ENCODE measurements at places on chromosomes 7 and 10.

GRCh38 chr10:3465406-3465891, 292.9 kb upstream of the PITRM1 start:
- no peak for DNase-seq

GRCh38 chr7:50940621-50941020, 157.9 kb upstream of the GRB10 start:
- peak; percentile 22 for DNase-seq

DNA sequence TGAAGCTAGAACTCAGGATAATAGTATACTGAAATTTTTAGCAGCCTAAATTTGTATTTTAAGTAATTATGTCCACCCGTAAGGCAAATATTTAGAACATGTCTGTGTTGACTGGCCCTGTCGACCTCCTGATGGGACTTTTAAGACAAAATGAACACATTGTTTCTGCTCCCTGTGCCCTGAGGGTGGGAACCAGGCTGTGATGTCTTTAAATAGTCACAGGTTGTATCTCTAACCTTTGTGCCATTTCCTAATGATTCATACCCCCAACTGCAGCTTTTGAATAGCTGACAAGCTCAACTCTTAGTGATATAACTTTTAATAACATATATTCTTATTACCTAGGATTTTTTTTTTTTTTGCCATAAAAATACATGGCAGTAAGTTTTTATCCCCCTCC, 494.9 kb upstream of the AKR1E2 start:
- DNase-seq: no peak

GRCh38 chr7:115613836-115614235, 416.7 kb downstream of the TFEC start:
- no peak for DNase-seq

- no peak for DNase-seq
These were observed 93.5 kb upstream of the ZNF804B start for GRCh38 chr7:88665892-88666514.

DNA sequence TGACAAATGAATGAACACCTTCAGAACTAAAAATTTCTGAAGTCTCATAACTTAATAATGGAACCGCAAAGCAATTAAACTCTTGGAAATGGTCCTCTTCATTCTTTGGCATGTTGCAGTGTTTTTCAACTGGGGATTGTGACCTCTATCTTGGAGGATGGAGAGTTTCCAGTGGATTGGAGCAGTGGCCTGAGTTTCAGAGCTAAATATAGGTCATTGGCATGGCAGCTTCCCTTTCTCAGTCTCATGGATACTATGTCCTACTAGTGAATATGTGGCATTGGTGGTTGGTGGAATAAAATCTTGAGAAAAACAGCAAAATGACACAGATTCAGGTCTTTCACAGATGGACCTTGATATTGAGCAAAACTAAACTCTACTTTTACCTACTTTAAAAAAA, 24.1 kb upstream of the EPC1 start:
- no peak for DNase-seq

GRCh38 chr10:65940816-65941662, 984.8 kb upstream of the LRRTM3 start:
- no peak for DNase-seq

DNA sequence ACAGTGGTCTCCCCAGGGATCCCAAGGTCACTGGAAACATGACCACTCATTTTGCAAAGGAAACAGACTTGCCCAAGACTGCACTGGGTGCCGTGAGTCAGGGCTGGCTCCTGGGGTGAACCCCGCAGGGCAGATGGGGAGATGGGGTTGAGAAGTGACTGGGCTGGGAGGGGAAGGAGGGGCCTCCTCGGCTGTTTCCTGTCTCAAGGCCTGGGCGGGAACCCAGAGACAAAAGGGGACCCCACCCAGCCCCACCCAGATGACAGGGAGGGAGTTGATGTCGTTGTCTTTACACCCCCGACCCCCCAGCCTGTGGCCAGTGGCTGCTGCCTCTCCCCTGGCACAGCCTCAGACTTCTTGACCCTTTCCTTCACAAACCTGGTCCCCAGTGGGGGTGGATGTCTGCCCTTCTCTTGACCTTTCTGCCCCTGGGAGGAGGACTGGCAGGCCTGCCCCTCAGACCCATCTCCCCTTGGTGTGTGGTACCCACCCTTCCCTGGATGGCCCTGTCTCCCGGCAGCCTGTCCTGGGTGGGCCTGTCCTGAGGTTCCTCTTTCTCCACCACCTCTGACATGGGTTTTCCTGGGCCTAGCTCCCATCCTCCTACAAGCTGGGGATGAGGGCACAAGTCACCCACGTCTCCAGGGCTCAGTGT, 1.4 kb downstream of the MYO1G start:
- DNase-seq: no peak

GRCh38 chr7:44750921-44751571, 2.4 kb downstream of the ZMIZ2 start:
- DNase-seq: no peak

DNA sequence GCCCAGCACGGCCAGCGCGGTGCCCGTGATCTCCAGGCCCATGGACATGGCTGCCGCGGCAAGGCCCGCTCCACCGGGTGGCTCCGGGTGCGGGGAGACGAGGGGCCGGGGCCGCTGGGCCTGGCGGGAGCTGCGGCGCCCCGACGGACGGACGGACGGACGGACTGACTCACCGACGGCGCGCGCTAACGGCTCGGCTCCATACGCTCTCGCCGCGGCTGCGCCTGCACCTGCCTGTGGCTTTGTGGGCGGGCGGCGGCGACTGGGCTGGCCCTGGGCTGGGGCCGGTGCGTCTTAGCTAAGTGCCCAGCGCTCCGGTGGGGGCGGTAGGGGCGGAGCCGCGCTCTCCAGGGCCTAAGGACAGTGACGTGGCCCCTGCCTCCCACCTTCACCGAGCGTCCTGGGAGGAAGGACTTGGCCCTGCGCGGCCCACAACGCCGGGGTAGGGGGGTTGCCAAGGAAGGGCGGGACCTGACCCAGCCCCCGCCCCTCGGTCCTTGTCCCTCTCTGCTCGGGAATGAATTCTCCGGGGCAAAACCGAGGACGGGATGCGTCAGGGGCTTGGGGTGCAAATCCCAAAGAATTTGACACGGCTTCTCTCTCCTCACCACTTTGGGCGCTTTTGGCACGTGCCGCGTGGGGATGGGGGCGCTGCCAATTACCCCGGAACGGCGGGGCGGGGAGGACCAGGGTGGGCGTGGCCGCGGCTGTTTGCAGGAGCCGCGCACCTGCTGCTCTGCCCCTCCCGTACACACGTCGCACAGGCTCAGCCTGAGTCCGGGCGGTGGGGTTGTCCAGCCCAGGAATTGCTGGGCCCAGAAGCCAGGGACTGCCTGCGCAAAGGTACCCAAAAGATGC, at the start of gene CLDN3:
Gene CLDN3 (minus strand): TSS at position 269 of the 858 bp plus-strand sequence. CDS start 221 bp downstream, at position 48.
- DNase-seq: no peak

DNA sequence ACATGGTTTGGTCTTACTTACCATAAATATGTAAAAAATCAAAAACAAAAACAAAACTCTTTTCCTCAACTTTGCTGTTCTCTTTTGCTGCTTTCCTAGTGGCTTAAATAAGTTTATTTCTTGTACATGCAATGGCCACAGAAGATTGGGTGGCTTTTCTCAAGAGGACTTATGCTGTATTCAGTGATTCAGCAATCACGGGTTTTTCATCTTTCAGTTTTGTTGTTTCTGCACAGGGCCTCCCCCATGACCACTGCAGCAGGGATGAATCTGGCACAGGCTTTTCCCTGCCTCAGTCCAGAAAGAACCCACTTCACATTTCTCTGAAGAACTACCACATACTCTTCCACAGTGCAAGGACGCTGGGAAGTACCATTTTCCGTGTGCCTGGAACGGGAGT, 355.0 kb downstream of the RNLS start:
- DNase-seq: no peak

DNA sequence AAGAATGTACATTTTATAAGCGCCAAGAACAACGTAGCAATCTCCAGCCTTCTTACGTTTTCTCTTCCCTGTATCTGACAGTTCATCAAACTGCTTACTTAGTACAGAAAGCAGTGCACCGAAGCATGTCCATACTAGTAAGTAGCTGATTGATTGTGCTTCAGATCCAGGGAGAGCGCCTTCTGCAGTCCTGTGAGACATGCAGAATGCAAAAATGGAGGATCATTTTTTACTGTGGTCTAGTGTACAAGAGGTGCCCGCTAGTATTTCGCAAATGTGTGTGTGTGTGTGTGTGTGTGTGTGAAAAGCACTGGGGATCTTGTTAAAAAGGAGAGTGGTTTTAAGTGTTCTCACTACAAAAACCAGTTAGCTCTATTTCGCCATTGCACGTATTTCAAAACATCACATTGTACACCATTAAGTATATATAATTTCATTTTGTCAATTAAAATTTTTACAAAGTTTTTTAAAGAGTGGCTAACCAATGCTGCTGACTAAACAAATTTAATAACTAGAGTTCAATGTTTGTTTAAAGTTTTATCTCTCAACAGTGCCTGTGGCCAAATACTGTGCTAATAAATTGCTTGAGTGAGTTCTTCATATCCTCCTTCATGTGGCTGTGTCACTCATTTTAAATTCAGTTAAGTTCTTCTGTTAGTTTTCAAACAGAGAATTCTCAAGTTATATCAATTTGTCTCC, 99.6 kb downstream of the ZMYND11 start:
- no peak for DNase-seq

DNA sequence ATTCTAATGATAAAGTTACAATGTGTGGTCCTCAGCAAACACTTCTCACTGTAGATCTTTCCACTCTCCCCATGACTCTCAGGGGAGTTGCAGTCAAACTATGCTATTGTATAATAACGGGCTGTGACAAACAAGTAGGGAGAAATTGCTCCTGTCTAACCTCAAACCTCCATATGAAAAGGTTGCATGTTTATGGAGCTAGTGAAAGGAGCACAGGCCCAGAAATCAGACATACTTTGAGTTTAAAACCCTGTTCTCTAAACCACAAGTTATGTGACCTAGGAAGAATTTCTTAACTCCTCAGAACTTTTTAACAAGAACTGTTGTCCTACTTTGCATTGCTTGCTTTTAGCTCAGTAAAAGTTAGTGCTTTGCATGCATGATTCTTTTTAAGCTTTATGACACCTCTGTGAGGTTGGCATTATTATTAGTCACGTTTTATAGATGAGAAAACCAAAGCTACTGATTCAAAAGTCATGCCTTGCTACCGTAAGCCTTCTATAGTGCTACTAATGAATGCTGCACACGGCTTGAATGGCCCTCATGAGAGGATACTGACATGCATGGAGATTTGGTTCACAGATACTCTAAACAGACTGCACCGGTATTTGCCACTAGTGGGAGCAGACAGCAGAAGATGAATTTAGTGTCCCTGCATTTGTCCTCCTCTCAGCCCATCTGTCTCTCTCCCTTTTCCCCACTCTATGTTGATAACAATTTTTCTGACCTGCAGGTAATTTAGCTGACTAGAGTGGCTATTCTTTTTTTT, 129.5 kb upstream of the PCGF5 start:
- peak; percentile 10 for DNase-seq

- DNase-seq: no peak
These were observed 106.3 kb downstream of the RNF32 start for GRCh38 chr7:156746891-156747290.

- no peak for DNase-seq
These were observed 674 bp upstream of the OSBPL3 start for GRCh38 chr7:24980534-24981170.

DNA sequence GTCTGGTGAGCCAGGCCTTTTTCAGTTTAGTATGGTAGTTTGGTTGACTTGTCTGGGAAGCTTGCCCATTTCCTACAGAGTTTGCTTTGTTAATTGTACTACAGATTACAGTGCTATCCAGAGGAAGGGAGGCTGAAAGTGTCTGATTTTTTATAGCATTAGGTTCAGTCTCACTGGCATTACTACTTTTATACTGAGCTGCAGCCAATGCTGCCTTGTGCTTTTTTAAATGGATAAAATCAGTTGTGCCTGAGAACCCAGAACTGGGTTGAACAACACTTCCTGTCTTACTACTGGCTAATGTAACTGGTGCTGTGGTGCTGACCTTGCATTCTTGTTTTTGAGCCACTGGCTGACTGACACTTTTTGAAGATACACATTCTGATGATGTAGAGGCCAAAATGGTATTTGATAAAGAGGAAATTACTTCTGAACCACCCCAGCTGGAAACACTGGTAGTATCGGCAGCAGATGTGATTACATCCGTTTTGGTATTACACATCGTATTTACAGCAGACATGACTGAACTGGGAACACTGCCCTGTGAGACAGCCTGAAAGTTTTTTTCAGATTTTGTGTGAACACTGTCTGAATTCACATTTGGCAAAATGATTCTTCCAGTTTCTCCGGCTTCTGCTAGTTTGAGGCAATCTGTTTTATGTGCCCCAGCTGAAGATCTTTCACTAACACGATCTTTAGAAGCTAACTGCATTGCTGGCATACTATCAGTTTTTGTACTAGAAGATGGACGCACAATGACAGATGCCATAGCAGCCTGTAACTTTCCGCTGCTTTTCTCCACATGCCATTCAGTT, 74.1 kb downstream of the NRBF2 start:
- DNase-seq: peak; percentile 54

DNA sequence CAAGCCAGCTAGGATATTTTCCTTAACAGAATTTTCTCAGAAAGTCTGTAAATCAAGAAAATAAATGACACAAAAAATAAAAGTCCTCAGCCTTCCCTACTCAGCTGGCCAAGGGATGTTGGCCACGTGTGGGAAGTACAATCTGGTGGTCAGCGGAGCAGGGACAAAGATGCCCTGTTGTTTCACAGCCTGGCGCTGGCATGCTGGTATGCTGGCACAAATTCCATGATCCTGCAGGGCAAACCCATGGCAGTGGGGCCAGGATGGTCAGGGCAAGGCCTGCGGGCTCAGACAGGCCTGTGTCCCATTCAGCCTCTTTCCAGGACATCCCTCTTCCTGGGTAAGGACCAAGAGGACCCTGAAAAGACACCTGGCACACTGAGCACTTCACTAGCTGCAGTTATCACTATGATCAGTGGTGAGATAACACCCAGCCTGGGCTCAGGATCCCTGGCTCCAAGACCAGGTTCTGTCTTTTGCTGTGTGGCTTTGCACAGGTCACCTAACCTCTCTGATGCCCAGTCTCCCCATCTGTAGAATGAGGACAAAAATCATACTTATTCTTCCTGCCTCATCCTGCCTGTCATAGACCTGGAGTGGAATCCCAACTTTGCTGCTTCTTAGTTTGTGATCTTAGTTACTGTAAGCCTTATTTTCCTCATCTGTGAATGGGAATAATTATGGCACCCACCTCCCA, 10.8 kb upstream of the HSPA12A start:
- peak; percentile 17 for DNase-seq

DNA sequence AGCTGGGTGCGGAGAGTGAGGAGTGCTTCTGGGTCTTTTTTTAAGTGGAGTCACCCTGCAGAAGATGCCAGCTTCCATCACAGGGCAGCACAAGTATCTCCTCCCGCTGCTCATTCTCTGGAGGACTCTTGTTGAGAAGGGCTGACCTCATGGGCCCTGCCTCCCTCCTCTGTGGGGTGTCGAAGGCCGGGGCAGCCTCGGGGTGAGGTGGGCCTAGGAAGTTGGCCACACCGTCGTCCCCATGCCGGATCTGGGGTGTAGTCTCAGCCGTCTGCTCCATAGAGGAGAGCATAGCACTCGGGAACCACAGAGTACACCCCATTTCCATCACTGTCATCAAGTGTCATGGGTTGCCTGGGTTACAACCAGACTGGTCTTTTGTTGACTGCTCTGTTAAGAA, 85.0 kb downstream of the TRRAP start:
- DNase-seq: no peak
